ENCODE measurements at places on chromosomes 1 and 21. TPM values are rescaled to one million over a fixed set of nuclear protein-coding genes. Genes with fewer than 3 reads are reported as not detected.

DNA sequence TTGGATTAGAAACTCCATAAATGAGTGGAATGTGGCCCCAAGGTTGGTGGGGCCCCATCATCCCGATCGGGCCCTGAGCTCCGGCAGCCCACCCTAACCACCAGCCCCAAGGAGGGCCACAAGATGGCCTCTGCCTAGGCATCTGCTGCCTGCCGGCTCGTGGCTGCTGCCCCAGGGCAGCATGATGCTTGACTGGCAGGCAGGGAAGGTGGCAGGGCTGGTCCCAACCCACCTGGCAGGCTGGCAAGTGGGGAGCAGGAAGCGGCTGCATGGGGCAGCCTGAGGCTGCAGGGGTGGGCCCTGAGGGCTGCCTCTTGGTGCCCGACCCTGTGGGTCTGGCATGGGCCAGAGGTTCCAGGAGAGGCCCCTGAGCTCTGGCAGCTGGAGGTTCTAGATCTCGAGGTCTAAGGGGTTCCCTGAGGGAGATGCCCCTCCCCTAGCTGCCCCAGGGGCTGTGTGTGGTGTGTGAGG lies 760 bp upstream of the GJC2 start:
- no peak for DNase-seq

GRCh38 chr1:153792631-153793041 lies 17.4 kb downstream of the SLC27A3 start:
- no peak for DNase-seq

- no peak for DNase-seq
Observed at GRCh38 chr1:62516600-62516999, 79.8 kb downstream of the USP1 start.

The ELAPOR1 gene
- total RNA-seq = 0.33 TPM

- DNase-seq = no peak
Observed at GRCh38 chr21:42614396-42614795, 39.0 kb upstream of the PDE9A start.

DNA sequence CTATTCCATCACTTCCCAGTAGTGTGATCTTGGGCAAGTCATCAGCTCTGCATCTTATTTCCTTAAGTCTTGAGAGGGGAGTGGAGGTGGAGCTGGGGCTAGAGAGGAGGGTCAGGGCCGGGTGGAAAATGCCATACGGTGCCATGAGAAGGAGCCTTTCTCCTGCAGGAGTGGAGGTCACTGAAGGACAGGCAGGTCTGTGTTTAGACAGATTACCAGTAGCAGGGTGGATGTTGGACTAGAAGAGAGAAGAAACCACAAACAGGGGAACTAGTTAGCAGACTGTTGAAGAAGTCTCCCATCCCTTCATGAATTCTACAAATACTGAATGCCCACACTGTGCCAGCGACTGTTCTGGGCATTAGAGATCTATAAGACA lies 13.9 kb upstream of the CPT2 start:
- DNase-seq = no peak

- DNase-seq = peak; percentile 3
Observed at GRCh38 chr1:175976865-175977642, 230.0 kb downstream of the COP1 start.

DNA sequence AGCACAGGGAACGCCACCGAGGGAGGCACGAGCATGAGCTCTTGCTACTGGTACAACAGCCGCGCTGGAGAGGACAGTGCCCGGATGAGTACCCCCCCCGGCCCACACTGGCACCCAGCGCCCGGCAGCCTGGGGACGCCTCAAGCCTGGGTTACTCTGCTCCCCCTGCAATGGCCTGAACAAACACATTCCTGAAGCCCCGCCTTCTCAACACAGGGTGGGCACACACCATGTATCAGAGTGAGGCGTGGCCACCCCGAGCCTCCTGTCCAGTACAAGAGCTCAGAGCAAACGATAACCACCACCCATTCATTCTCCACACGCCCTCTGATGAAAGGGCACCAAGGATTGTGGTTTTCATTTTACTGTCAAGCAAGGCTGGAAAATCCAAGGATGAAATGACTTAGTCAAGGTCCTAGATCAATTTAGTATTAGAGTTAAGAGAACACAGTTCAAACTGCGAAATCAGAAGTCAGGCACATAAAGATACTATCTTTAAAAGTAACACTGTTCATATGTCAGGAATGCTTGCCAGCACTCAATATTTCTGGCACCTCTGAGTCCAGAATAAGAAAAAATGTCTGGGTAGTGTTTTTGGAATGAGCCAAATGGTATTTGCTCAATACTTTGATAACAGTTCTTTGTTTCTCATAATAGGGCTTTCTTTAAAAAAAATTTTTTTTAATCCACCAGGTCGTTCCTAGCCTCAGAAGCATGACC lies 22.0 kb downstream of the UBE2G2 start:
- DNase-seq = no peak

DNA sequence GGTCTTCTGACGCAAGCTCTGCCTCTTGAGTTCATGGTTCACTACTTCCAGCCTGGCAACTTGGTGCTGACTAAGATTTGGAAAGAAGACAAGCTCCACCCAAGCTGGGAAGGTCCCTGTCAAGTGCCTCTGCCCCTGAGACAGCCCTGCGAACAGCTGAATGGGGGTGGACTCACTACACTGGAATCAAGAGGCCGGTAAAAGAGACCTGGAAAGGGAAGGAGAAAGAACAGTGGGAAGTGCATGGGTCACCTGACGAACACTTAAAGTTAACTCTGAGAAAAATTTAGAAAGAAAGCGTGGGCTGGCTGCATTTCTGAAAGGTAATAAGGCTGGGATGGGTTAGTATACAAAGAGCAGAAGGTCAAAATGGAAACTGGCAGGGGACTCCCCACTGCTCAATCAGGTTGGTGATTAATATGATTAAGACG lies 26.1 kb upstream of the ZNF496 start:
- peak; percentile 79 for DNase-seq

Data from Daoy (cell line).